CD8-positive, alpha-beta T cell (primary cell): ENCODE measurements at places on chromosomes 2 and 18. TPM values are rescaled to one million over a fixed set of nuclear protein-coding genes. Genes with fewer than 3 reads are reported as not detected.

- DNase-seq, result no peak
Measured at GRCh38 chr18:73848656-73849055, 299.0 kb downstream of the FBXO15 start.

DNA sequence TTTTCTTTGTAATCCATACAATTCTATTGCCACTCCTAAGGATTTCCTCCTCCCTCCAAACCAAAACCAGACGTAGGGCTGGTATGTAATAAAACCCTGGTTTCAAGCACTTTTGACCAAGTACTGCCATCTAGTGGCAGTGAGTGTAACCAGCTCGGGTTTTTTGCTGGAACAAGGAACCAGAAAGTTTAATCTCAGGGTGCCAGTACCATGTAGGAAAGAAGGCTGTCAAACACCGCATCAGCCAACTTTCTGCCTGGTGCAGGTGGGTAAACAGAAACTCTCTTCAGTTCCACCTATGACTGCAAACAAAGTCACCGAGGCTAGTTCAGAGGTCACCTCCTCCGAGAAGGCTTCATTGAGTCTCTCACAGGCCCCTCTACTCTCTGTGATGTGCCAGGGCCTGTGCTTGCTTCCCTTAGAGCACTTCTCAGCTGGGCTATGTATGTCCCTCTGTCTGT is 10.2 kb upstream of the THNSL2 start:
- DNase-seq, result peak; percentile 48

DNA sequence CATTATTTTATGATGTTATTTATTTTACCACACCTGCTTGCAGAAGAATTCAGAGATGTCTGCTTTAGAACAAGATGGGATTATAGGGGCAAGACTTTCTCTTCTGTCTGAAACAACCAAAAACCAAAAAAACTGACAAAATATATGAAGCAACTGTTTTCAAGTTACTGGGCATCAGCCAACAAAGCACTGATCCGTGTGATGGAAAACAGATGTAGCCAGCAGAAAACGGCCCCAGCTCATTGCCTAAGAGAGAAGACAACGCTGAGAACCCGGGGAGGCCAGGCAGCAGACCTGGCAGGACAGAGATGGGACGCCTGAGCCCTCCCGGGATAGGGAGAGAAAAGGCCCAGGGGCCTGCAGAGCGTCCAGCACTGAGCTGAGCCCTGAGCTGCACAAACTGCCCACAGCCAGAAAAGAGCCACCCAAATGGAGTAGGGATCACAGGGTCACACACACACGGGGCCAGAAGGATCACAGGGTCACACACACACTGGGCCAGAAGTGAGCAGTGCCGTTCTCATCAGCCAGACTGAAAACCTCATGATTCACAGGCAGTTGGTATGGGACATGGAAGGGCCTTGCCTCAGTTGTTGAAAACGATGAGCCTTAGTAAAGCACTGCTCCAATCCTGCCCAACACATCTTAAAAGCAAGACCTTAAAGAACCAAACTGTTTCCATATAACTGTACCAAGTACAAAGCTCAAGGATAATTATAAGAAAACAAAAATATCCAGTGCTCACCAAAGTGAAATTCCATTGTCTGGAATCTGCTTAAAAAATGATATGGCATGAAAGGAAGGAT is 12.1 kb downstream of the PXDN start:
- DNase-seq, result no peak

GRCh38 chr18:24605444-24605843 is 145.0 kb downstream of the HRH4 start:
- DNase-seq, result no peak

- DNase-seq, result peak; percentile 57
Measured at GRCh38 chr2:104378853-104379374, 475.0 kb upstream of the POU3F3 start.

- DNase-seq, result no peak
Measured at GRCh38 chr2:224994242-224994823, 47.9 kb downstream of the DOCK10 start.

GRCh38 chr2:11634584-11634983 is 35.4 kb downstream of the NTSR2 start:
- DNase-seq, result no peak

The KIF3C gene
- total RNA-seq, result 1.5 TPM

The RSAD2 gene
- 2.1 TPM for total RNA-seq

- DNase-seq, result no peak
Measured at GRCh38 chr18:26708806-26709716, 156.4 kb downstream of the AQP4 start.

- DNase-seq, result no peak
Measured at GRCh38 chr2:227761740-227762476, 16.2 kb downstream of the SCYGR8 start.
